ENCODE measurements at places on chromosomes 7 and 10. TPM values are rescaled to one million over a fixed set of nuclear protein-coding genes. Genes with fewer than 3 reads are reported as not detected.

C10orf53 gene
- total RNA-seq, result not detected

DNA sequence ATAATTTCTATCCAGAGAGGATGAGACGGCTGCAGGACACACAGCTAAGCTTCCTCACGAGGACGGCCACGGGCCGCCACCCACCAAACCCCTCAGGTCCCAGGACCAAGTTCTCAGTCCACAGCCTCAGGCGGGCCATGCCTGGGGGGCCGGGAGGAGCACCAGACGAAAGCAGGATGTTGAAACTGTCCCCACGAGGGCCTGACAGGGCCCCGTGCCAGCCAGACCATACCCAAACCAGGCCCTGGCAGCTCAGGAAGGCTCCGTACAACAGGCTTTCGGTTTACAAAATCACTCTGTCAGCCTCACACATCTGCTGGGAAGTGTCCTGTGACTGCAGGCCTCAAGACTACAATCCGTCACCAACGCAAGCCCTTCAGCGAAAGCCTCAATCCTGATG, 14.5 kb downstream of the TUBGCP2 start:
- no peak for DNase-seq

CDK5 gene
- 13.0 TPM for total RNA-seq

GRCh38 chr10:103467406-103467805, 8.7 kb upstream of the CALHM1 start:
- no peak for DNase-seq

- no peak for DNase-seq
Observed at GRCh38 chr10:127855591-127855881, 37.2 kb downstream of the CLRN3 start.

NODAL gene
- total RNA-seq, result not detected

DNA sequence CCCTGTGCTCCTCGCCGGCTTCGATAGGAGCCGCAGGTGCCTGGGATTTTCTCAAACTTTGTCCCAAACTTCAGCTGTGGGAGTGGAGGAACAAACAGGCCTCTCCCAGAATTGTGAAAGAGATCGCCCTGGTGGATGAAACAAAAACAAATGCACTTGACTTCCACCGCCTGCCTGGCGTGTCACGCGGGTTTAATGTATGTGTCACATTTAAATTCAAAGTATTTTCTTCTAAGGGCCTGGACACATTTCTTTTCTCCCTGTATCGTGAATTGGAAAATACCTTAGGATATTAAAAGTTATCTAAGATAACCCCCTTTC, 694 bp upstream of the WASL start:
- no peak for DNase-seq

PRRT4 gene
- 0.27 TPM for total RNA-seq

DNA sequence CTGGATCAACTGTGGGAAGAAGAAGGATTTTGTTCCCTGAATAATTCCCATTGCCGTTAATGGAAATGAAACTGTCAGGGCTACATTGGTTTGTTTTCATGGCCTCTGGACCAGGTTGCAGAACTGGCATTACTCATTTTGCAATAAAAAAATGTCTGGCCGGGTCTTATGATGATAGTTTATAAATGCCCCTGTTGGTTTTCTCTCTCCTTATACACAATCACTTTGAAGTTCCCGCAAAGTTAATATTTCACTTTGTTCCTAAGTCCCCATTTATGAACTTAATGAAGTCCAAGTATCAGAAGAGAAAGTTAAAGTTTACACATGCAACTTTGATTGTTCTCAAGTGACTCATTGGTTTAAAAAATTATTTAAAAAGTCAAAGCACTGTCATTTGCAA, 150.7 kb upstream of the PRR15 start:
- DNase-seq, result no peak

DNA sequence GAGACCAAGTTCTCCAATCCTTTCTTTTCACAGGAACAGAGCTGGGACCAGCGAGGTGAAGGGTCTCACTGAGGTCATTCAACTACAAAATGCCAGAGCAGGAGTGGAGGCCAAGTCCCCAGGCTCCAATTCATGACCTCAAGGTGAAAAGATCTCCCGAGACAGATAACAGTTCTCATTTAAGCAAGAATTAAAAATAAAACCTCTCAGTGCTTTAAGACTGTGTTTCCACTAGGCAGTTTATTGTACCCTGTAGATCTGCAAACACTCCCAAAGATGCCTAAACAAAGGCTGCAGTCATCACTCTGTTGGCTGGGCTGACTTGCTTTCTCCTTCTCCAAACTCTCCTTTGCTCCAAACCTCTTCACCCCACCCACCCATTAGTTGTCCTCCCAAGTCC, 74.8 kb upstream of the CXCL12 start:
- no peak for DNase-seq

GRCh38 chr7:76372984-76373833, 14.4 kb upstream of the YWHAG start:
- DNase-seq, result no peak

DNA sequence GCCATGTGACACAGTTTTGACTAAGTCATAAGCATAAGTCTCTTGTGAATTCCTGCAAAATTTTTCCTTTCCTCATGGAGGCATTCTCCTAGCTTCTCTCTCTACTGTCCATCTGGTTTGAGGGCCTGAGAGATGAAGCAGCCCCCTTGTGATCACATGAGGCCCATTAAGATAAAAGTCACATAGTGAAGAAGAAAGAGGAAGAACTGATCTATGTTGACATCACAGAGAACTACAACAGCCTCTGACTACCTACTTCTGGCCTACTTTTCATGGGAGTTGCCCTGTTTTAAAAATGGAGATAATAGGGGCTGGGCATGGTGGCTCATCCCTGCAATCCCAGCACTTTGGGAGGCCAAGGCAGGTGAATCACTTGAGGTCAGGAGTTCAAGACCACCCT, 50.4 kb downstream of the TFEC start:
- no peak for DNase-seq

GRCh38 chr10:95445223-95445836, 115.8 kb downstream of the SORBS1 start:
- no peak for DNase-seq

GRCh38 chr7:95503271-95504131, 17.8 kb downstream of the ASB4 start:
- DNase-seq, result no peak

PLAU gene
- 0.14 TPM for total RNA-seq

FGFR2 gene
- not detected for total RNA-seq

CADPS2 gene
- total RNA-seq, result not detected

Measured in activated naive CD4-positive, alpha-beta T cell treated with anti-CD3 and anti-CD28 coated beads, Interleukin-2, amount 50 U/mL, for 72 hours (primary cell).